ENCODE measurements at places on chromosomes 2 and 18. TPM values are rescaled to one million over a fixed set of nuclear protein-coding genes. Genes with fewer than 3 reads are reported as not detected.

VIT gene
- total RNA-seq, result 11.4 TPM

GRCh38 chr2:241902357-241902991 lies 32.9 kb downstream of the RTP5 start:
- H3K27me3 ChIP-seq, result no peaks in the 10 kb centered on the region
- no peaks in the 10 kb centered on the region for H3K36me3 ChIP-seq
- no peak overlapping the region for H3K27ac ChIP-seq
- DNase-seq, result no peak
- no peak overlapping the region for H3K4me3 ChIP-seq
- H3K4me1 ChIP-seq, result peaks cover 12% of the 10 kb centered on the region

DNA sequence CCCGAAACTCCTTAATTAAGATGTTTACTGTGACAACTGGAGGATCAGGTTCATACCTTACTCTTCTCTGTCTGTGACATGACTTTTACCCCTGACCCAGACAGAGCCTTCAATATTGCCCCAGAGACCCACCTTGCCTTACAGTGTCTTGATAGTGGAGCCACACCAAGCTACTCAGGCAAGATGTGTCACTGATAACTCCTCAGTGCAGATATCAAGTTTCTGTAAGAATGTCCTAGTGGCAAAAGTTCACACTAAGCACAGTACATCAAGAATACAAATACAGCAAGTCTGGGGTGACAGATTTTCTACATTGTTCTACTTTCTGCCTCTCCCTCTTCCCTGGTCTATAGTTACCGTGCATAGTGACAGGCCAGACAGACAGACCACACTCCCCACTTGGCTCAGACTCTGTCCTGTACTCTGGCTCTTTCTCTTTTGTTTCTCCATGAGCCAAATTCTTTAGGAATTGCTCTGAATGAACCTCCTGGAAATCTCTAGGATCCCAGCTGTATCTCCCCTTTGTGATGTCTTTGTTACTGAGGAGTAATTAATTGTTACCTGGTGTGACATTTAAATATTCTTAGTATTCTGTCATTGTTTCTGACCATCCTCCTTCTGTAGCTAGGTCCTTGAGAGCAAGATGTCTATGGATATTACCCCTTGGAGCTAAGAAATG lies 24.1 kb upstream of the APOB start:
- no peak overlapping the region for H3K4me3 ChIP-seq
- H3K4me1 ChIP-seq, result no peaks in the 10 kb centered on the region
- no peak for DNase-seq
- H3K27ac ChIP-seq, result no peak overlapping the region
- peaks cover 29% of the 10 kb centered on the region for H3K27me3 ChIP-seq
- no peaks in the 10 kb centered on the region for H3K36me3 ChIP-seq

SPATA3 gene
- total RNA-seq, result not detected

GRCh38 chr2:236971919-236972381 lies 113.7 kb upstream of the COPS8 start:
- DNase-seq, result no peak
- no peak overlapping the region for H3K27ac ChIP-seq
- no peak overlapping the region for H3K4me3 ChIP-seq
- H3K27me3 ChIP-seq, result peaks cover 32% of the 10 kb centered on the region
- no peaks in the 10 kb centered on the region for H3K36me3 ChIP-seq
- H3K4me1 ChIP-seq, result peaks cover 14% of the 10 kb centered on the region

FSHR gene
- total RNA-seq, result not detected

DNA sequence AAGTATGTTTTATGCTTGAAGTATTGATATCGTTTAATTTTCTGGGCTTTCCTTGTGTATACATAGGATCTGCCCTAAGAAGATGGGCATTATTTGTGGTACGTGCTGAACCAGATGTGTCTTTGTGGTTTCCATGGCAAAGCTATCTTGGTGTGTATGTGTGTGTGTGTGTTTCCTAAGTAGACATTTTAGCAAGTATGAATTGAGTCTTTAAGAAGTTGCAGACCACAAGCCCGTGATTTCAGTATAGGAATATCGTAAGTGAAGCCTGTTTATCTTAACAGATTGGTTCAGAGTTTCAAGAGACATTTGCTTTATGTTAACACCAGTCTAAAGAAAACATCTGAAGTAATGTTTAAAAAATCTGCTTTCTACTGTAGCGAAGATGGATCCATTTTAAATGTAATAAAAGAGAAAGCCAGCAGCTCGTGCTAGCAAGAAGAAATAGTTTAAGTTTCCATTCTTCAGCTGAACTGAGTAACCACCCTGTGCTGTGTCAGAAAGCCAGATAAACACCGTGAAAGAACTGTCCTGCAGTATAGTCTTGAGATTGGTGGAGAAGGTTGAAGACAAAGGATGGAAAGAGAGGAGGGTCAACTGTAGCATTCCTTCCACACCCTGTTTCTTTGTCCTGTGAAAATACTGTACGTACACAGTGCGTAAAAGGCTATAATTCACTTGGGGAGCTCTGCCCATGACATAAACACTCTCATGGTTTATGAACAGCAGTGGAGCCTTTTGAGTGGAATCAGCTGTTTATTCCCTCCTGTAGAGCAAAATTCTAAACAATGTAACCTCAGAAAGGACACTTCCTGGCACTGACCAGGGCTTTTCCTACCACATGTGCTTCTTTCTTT lies 91.9 kb upstream of the FOSL2 start:
- no peaks in the 10 kb centered on the region for H3K27me3 ChIP-seq
- peak; percentile 7 for DNase-seq
- H3K36me3 ChIP-seq, result peaks cover 18% of the 10 kb centered on the region
- H3K4me1 ChIP-seq, result peaks cover 29% of the 10 kb centered on the region
- peak overlapping the region; percentile 59 for H3K4me3 ChIP-seq

DNA sequence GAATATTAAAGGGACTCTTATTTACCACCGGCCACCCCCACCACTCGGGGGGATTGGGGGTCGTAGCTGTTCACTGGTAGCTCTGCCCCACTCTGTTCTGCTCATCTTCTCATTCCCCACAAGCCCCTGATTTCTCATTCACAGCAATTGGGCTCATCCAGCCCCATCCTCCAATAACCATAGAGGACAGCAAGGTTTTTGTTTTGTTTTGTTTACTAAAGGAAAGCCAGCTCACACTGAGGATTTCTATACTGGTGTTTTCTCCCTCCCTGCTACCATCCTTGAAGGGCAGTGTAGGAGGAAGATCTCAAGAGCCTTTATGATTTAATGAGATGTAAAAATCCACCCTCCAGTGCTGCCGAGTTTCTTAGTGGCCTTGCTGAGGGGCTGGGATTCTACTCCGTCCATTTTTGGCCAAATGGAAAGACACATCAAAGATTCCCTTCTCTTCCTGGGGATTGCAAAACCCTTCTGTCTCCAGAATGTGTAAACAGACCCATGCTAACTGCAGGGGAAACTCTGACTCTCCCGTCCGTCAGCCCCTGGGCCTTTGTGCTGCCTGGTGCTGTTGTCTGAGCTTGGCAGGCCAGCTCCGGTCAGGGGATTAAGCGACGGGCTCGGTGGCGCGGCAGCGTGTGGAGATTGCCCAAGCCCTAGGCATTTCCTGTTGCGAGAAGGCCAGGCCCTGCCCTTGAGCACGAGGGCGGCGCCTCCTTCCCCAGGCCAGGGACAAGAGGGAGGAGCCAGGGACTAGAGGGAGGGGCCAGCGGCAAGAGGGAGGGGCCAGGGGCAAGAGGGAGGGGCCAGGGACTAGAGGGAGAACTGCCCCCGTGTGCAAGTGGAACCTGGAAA lies 165.0 kb downstream of the ANTXR1 start:
- DNase-seq, result peak; percentile 85
- H3K27ac ChIP-seq, result peak overlapping the region; percentile 93
- H3K4me1 ChIP-seq, result peaks cover 36% of the 10 kb centered on the region
- no peaks in the 10 kb centered on the region for H3K27me3 ChIP-seq
- peak overlapping the region; percentile 5 for H3K4me3 ChIP-seq
- H3K36me3 ChIP-seq, result peaks cover 36% of the 10 kb centered on the region

DNA sequence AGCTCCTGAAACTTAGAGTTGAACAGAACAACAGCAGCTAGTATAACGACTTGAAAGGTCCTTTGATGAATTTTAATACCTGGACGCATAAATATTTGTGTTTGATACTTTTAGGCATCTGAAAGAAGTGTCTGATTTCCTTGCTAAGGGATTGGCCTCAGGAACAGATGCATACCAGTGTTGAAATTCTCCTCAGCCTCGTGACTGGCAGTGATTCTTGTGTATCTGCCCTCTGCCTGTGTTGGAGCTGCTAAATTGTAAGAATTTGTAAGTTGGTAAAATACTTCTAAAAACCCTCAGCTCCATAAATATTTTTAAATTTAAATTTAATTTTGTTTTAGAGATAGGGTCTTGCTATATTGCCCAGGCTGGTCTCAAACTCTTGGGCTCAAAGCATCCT lies 22.4 kb upstream of the SCYGR1 start:
- peaks cover 33% of the 10 kb centered on the region for H3K4me1 ChIP-seq
- H3K4me3 ChIP-seq, result no peak overlapping the region
- no peaks in the 10 kb centered on the region for H3K36me3 ChIP-seq
- no peak for DNase-seq
- H3K27me3 ChIP-seq, result no peaks in the 10 kb centered on the region

DNA sequence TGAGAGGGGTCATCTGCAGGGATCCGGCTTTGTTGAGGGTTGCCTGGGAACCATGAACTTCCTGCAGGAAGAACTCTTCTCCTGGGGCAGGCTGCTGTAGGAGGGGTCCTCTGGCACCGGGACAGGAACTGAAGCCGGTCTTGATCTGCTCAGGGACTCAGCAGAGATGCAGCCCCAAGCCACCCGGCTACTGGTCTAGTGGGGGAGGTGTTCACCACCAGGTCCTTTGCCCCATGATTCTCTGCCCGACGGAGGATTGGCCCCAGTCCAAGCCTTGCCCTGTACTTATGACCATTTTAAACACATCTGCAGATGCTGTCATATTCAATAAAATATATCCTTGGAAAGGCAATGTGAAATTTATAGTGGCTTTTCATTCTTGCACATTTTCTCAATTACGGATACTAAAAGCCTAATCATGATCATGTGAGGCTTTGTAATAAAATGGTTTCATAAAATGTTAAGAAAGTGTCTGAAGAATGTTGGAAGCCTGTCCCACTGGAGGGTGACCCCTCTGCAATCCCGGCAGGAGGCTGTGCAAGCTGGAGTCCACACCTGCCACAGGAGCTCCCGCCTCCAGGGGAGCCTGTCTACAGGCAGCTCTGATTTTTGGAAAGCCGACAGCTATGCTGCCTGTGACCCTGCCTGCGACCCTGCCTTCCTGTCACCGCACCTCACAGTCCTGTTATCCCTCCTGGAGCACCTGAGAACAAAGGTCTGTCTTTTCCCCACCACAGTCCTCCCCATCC lies 98.8 kb upstream of the TAF1B start:
- peaks cover 5% of the 10 kb centered on the region for H3K27me3 ChIP-seq
- no peaks in the 10 kb centered on the region for H3K36me3 ChIP-seq
- H3K27ac ChIP-seq, result peak overlapping the region; percentile 78
- no peak overlapping the region for H3K4me3 ChIP-seq

GRCh38 chr2:177478029-177478428 lies 85.5 kb downstream of the AGPS start:
- H3K27ac ChIP-seq, result no peak overlapping the region
- no peaks in the 10 kb centered on the region for H3K27me3 ChIP-seq
- no peak for DNase-seq
- peaks cover 27% of the 10 kb centered on the region for H3K36me3 ChIP-seq
- H3K4me3 ChIP-seq, result no peak overlapping the region

DRC1 gene
- total RNA-seq, result not detected

- no peak overlapping the region for H3K27ac ChIP-seq
- DNase-seq, result no peak
- H3K27me3 ChIP-seq, result peaks cover 87% of the 10 kb centered on the region
- no peak overlapping the region for H3K4me3 ChIP-seq
- peaks cover 5% of the 10 kb centered on the region for H3K36me3 ChIP-seq
Measured at GRCh38 chr2:176137906-176138305, 8.4 kb downstream of the HOXD8 start.

DNA sequence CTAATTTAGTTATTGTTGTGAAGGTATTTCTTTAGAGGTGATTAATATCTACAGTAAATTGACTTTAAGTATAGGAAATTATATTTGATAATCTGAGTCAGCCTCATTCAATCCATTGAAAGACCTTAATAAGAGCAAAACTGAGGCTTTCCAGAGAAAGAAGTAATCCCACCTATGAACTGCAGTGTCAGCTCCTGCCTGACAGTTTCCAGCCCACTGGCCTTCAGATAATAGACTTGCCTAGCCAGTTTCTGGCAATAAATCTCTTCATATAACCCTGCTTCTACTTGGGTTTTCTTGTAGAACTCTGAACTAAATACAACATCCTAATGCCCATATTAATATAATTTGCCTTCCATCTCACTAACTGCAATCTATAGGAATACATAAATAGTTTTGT lies 437.9 kb upstream of the UBE2E3 start:
- H3K27me3 ChIP-seq, result no peaks in the 10 kb centered on the region
- no peaks in the 10 kb centered on the region for H3K36me3 ChIP-seq
- no peaks in the 10 kb centered on the region for H3K4me1 ChIP-seq
- DNase-seq, result no peak
- H3K27ac ChIP-seq, result no peak overlapping the region

GRCh38 chr2:218471036-218471435 lies 52.1 kb downstream of the VIL1 start:
- peaks cover 21% of the 10 kb centered on the region for H3K36me3 ChIP-seq
- H3K4me3 ChIP-seq, result no peak overlapping the region
- H3K27ac ChIP-seq, result no peak overlapping the region
- no peaks in the 10 kb centered on the region for H3K27me3 ChIP-seq
- DNase-seq, result no peak

KCNG3 gene
- total RNA-seq, result not detected

MAL gene
- not detected for total RNA-seq

LDLRAD4 gene
- total RNA-seq, result 20.4 TPM

All from osteocyte (in vitro differentiated cells).